Globus pallidus (tissue), 1 donor: ENCODE measurements at places on chromosomes 11 and 22.

- DNase-seq, result no peak
Observed at GRCh38 chr11:122963961-122964360, 17.7 kb downstream of the BSX start.

- DNase-seq, result no peak
Observed at GRCh38 chr22:24002272-24002671, 3.0 kb downstream of the GSTT4 start.

- peak; percentile 74 for DNase-seq
Observed at GRCh38 chr11:47161134-47161854, 15.4 kb downstream of the ARFGAP2 start.

DNA sequence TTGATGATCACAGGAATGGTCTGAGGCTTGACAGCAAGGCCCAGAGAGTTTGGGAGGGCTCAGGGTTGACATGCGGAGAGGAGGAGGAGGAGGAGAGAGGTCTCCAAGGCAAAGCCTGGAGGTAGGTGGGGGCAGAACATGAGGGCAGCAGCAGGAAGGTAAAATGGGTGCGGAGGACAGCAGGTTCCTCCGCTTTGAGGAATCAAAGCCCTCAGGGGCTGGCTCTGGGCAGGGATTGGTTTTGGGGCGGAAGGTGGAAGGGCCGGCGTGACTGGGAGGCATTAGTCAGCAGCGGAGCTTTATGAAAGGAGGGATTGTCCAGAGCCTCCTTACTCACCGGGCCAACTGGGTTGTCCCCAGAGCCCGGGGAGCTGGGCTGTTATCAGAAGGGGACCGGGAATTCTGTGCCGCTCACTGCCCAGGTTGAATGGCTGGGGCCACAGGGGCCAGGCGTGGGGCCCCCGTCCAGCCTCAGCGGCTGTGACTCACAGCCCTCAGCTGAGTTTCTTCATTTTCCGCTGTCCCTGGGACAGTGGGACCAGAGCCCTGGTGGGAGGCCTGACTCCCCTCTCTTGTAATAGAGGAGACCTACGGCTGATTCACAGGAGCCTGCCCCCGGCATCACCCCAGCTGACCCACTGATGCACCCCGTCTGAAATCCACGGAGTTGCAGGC lies 36.2 kb downstream of the LIF start:
- peak; percentile 60 for DNase-seq

GRCh38 chr11:90218606-90219005 lies 4.2 kb downstream of the CHORDC1 start:
- DNase-seq, result no peak

GRCh38 chr11:57460022-57460757 lies at the start of gene RTN4RL2:
Gene RTN4RL2 (plus strand): TSS chr11:57460528. CDS start chr11:57460866, 338 bp downstream.
- DNase-seq, result no peak

GRCh38 chr11:130278745-130279144 lies 36.0 kb downstream of the ZBTB44 start:
- no peak for DNase-seq

DNA sequence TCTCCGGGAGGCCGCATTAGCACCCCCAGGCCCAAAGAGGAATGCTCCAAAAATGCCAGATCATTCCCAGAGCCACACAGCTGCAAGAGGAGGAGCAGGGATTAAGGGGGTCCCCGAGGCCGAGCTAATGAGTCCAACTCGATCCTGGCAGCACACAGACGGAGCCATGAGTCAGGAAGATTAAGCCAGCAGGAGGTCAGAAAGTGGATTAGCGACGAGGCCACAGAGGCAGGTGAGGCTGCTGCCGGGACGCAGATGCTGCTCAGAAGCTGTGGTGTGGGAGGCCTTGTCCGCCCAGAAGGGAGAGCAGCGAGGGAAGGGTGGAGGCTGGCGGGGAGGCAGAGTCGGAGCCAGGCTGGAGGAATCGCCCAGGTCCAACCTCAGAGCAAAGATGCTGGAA lies 120.5 kb downstream of the SHANK2 start:
- no peak for DNase-seq

DNA sequence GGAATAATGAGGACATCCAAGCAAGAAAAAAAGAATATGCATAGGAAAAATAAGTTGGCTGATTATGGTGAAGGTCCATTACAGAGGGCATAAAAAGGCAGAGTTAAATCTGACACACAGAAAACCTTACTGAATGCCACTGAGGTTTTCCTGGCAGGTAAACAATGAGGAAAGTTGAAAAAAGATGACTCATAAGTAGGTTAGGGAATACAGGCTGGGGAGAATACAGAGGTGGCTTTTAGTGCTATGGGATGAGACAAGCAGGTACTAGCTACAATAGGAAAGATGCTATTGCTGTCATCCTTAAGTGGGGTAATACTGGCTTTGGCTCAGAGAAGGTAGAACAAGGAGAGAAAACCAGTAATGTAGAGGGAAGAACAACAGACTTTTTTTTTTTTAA lies 44.7 kb downstream of the CSTF3 start:
- no peak for DNase-seq

GRCh38 chr22:31337178-31337577 lies 9.0 kb downstream of the PATZ1 start:
- DNase-seq, result no peak

GRCh38 chr11:334264-334994 lies 13.8 kb upstream of the IFITM3 start:
- DNase-seq, result no peak

DNA sequence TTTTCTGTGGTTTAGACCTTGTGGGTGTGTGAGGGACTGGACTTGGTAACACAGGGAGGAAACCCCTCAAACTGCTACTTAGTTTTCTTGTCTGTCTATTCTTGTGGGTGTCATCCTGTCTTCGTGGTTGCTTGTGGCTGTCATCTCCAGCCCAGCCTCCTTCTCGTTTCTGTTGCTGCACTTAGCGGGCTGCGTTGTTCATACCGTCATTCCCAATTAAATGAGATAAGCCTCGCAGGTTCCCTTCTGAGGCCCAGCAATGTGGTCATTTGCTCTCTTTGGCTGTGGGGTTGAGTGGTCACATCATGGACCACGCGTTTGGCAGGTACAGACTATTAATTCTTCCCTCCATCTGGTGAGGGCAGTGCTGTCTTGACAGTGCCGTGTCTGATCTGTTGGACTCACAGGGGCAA lies 18.8 kb downstream of the PANX1 start:
- DNase-seq, result no peak

DNA sequence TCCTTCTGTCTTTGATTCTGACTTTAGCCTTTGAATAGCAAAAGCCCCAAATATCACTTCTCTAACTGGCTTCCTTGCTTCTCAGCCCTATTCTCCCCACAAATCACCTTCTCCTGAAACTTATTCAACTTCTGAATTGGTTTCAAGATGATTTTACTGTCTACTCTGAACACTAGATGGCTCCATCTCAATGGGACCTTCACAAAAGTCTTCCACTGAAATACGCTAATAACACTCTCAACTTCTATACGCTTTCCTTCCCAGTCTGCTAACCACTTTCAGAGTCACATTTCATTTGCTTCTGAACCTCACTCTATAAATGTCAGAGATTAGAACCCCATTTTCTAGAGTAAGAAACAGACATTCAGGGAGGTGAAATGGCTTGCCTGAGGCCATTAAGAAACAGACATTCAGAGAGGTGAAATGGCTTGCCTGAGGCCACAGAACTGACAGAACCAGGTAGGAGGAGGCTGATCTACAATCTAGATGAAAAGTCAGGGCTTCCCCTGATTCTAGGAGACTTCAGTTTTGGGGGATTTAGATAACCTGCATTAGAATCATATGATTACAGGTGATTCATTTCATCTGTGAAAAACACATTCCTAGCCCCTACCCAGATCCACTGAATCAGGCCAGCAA lies 20.6 kb downstream of the MORC2 start:
- peak; percentile 71 for DNase-seq

- DNase-seq, result no peak
Observed at GRCh38 chr22:39237318-39238100, 7.3 kb downstream of the PDGFB start.

DNA sequence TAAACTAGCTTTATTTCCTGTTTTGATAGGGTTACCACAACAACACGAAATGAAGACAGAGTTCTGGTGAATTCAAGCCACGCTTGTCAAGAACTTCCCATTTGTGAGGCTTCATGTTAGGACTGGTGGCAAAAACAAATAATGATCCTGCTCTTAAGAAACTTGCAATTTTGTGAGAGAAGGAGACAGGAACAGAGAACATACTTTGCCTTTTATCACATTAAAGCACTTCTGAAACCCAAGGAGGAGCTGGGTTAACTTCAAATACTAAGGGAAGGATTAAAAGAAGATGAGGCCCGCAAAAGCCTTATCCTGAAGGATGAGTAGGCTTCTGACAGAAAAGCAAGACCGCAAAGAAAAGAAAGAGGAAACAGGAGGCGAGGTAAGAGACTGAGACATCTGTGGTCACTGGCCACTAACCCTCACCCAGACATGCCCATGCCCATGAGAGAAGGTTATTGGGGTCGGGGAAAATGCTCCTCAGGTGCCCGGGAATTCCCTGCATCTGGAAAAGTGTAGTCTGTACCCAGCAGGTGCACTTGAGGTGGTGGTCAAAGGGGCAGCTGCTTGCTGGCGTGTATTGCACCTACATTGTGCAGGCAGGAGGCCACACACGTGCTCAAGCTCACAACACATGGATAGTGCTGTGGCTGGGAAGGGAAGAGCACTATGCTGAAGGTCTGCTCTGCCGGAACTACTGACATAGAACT lies 50.5 kb downstream of the MAPK1 start:
- DNase-seq, result peak; percentile 34

GRCh38 chr11:111629499-111629898 lies 27.2 kb downstream of the SIK2 start:
- no peak for DNase-seq

DNA sequence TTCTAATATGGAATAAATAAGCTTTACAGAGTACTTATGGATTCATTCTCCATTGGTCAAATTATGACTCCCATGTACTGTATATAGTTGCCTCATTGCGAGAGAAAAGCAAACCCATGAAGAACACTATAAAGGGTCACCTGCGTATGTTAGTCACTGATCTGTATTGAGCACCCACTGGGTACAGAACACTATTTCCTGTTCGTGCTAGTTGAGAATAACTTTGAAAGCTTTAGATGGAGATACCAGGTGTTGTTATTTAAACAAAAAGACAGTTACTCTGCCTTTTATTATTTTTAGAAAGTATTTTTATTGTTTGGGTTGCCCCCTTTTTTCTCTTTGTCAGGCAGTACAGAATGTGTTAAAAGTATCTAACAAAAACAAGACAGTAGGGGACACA lies 79.9 kb downstream of the DEUP1 start:
- no peak for DNase-seq

- no peak for DNase-seq
Observed at GRCh38 chr22:21051831-21052400, 6.2 kb downstream of the LRRC74B start.

DNA sequence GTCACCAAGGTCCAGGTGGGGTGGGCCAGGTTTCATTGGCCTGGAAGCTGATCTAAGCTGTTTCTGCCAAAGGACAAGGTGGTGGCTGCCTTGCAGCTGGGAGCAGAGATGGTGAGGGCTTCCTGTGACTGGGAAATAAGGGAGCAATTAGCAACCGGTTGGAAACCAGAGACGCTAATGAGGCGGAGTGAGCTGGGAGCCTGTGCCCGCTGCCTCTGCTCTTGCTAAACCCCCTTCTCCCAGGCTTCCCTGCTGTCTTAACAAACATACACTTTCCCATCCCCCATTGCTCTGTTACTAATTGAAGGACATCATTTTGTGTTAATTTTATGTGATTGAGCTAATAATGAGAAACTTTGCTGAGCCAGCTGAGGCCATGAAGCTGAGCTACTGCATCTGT lies 121.8 kb downstream of the INSC start:
- DNase-seq, result no peak

DNA sequence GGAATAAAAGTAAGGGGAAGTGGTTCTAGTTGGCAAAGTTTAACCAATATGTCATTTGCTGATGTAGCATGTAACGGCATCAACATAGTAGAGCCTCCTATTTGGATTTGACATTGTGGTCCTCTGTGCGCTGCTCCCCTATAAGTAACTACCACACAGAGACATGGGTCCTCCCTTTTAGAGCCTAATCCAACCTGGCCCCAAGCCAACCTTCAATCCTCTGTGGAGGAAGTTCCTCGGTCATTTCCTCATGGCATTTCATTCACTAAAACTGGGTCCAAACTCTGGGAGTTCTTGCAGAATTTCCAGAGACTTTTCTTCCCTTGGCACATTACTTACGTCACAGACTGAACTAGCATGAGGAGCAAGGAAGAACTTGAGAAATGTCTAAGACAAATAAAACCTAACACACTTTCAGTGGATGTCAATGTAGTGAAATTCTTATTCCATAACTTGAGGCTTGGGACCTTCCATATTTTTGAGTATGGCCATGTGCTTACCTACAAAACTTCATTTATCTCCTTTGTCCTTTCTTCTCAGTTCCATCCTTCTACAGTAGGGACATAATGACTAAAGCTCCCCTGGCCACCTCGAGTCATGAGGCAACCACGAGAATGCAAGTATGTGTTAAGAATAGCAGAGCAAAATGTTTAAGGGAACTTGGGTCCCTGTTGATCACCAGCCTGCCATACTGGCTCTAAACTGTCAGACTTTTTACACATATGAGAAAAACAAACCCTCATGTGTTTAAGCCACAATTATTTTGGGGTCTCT lies 34.7 kb downstream of the MMP20 start:
- no peak for DNase-seq

DNA sequence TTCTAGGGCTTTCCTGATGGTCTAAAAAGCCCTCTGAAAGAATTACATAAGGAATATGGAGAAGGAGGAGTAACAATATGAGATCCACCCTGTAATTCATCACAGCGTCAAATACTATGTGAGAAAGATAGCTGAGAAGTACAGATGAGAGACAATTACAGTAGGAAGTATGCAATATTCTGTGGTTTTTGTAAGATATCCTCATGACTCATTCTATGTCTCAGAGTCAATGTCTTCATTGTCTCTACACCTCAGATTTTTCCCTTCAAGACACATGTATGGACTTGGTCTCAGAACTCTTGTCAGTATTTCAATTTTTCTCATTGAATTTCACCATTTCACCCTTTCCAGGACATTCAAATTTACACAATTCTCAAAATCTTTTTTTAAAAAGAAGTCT lies 343.3 kb upstream of the CTSC start:
- no peak for DNase-seq

GRCh38 chr22:41619979-41620588 lies 759 bp downstream of the DESI1 start:
- peak; percentile 17 for DNase-seq

- DNase-seq, result no peak
Observed at GRCh38 chr22:31495343-31495742, 993 bp upstream of the SFI1 start.

GRCh38 chr11:115244758-115245157 lies 259.5 kb downstream of the CADM1 start:
- peak; percentile 63 for DNase-seq

- DNase-seq, result no peak
Observed at GRCh38 chr22:44728761-44729324, 23.5 kb upstream of the ARHGAP8 start.

DNA sequence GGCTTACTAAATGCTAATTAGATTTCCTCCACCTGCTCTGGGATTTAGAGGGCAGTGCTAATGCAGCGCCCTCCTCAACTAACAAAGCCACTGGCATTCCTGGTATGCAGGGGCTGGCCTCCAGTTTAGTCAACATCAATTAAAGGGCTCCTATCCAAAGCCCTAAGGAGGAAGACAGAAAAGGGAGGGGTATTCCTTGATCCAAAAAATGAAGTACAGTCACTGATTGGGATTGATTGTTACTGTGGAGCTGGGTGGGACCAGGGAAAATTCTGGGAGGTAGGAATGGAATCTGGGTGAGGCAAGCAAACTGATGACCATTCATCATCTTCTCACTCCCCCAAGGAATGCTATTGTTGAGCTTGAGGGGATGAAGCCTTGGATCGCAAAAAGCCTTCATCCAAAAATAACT lies 52.2 kb downstream of the GAB2 start:
- DNase-seq, result no peak
